ENCODE measurements at places on chromosomes 11 and 22. TPM values are rescaled to one million over a fixed set of nuclear protein-coding genes. Genes with fewer than 3 reads are reported as not detected.

Gene OR10A2
- not detected for total RNA-seq

Gene NCR3LG1
- 3.3 TPM for total RNA-seq

Gene MUC6
- total RNA-seq, result not detected

Gene UBTFL1
- not detected for total RNA-seq

Gene CASP4
- 0.86 TPM for total RNA-seq

Gene GANAB
- 344 TPM for total RNA-seq

Gene OR51B2
- not detected for total RNA-seq

Gene CAVIN3
- total RNA-seq, result 51.0 TPM

- no peak overlapping the region for H3K27ac ChIP-seq
- no peaks in the 10 kb centered on the region for H3K27me3 ChIP-seq
- no peak overlapping the region for H3K4me3 ChIP-seq
- DNase-seq, result peak; percentile 26
- H3K4me1 ChIP-seq, result peaks cover 17% of the 10 kb centered on the region
- H3K36me3 ChIP-seq, result no peaks in the 10 kb centered on the region
These were observed 94.4 kb downstream of the SLC1A2 start for GRCh38 chr11:35324981-35325380.

GRCh38 chr22:31451709-31452571, 37.7 kb downstream of the EIF4ENIF1 start:
- DNase-seq, result peak; percentile 44
- no peak overlapping the region for H3K4me3 ChIP-seq

DNA sequence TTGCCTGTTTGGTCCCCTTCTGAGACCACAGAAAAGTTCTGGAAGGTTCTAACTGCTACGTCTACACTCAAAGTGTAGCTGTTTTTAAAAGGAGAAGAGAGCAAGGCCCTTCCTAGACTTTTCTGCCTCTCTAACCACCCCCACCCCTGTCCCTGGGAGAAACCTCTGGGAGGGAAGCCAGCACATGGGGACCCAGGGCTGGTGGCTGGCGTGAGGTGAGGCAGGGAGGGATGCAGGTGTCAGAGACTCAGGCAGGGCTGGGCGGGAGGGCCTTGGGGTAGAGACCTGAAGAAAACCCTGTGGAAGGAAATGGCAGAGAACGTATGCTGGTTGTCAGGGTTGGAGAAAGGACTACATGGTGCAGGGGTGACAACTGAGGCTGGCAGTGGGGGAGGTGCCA, 26.7 kb downstream of the ARRB1 start:
- peaks cover 24% of the 10 kb centered on the region for H3K4me1 ChIP-seq
- no peak overlapping the region for H3K27ac ChIP-seq

DNA sequence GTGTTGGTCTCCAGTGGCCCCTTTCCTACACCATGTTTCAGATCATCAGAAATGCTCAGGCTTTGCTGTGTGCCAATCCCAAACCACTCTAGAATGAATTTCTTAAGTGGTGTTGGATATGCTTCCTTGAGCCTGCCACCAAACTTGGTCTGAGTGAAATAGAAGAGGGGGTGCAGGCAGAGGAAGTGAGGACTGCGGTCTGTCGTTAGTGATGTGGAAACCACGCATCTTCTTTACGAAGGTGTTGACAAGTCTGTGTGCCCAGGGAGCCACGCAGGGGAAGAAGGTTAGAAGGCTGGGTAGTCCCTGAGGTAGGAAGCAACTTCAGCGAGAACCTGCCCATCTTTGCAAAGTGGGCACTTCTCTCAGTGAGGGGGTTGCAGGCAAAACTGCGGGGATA, 187.4 kb upstream of the NAV2 start:
- no peak overlapping the region for H3K4me3 ChIP-seq
- peaks cover 5% of the 10 kb centered on the region for H3K27me3 ChIP-seq
- no peak for DNase-seq
- H3K36me3 ChIP-seq, result no peaks in the 10 kb centered on the region
- H3K27ac ChIP-seq, result no peak overlapping the region
- no peaks in the 10 kb centered on the region for H3K4me1 ChIP-seq

DNA sequence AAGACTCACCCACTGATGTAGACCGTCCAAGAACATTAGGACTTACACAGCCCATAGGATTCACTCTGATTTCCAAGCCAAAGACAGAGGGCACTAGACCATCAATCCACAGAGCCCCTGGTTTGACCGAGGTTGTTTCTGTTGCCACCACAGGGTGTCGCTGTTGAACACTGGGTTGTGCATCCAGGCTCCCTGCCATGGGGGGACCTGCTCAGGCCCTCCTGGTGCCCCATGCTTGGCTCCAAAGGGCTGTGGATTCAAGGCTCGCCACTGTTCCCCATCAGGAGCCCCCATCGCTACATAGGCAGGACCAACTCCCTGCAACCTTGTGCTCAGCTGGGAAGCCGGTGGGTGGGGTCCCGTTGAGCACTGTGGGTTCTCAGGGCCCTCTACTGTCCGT, 128.0 kb upstream of the ANO1 start:
- no peaks in the 10 kb centered on the region for H3K27me3 ChIP-seq
- peaks cover 29% of the 10 kb centered on the region for H3K4me1 ChIP-seq
- no peak overlapping the region for H3K4me3 ChIP-seq

DNA sequence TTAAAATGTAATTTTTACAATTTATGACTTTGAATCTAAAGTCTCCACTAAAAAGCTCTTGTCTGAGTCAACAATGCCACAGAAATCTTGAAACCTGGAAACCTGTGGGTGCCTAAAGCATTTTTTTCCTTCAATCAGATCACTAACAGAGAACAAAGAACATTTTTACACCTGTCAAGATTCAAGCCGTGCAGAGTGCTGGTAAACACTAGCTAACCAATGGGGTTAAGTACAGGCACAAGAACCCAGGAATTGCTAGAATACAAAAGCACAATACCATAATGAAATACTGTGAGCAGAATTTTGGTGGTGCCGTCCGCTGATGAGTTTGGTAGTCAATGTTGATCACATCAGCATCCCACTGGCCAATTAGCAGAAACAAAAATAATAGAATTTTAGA, 380.3 kb upstream of the PITPNB start:
- H3K4me3 ChIP-seq, result no peak overlapping the region
- H3K4me1 ChIP-seq, result no peaks in the 10 kb centered on the region
- no peaks in the 10 kb centered on the region for H3K36me3 ChIP-seq
- no peak for DNase-seq
- no peaks in the 10 kb centered on the region for H3K27me3 ChIP-seq

DNA sequence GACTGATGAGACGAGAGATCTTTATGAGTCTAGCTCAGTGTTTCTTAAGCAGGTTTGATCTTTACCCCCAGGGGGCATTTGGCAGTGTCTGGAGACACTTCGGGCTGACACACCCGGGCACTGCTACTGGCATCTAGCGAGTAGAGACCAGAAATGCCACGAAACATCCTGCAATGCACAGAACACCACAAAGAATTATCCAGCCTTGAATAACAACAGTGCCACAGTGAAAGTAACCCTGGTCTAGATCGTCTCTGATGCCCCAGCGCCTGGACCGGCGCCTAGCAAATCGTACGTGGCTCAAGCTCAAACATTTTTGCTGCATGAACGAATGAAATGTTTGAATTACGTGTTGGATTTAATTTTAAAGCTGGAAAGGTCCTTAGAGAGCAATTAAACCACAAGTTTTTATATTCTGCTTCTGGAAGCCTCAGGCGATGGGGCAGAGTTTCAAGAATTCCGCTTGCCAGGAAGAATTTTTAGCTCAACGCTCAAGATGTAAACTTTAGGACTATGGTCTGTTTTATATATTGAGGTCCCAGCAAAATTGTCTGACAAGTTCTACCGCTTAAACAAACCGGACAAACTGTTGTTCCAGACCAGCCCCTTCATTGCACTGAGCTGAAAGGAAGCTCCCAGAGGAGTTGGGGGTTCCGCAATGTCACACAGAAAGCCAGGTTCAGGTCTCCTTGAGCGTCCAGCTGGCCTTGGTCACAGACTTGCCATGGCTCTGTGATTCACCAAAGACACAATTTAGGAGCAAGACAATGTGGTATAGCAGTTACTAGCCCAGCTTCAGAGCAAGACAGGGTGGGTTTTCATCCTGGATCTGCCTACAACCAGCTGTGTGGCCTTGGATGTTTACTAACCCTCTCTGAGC, 44.2 kb upstream of the SMTN start:
- DNase-seq, result no peak
- no peak overlapping the region for H3K4me3 ChIP-seq
- no peaks in the 10 kb centered on the region for H3K36me3 ChIP-seq
- peaks cover 4% of the 10 kb centered on the region for H3K27me3 ChIP-seq
- H3K4me1 ChIP-seq, result no peaks in the 10 kb centered on the region

GRCh38 chr22:19197997-19198865, 19.7 kb upstream of the SLC25A1 start:
- H3K27ac ChIP-seq, result no peak overlapping the region
- no peaks in the 10 kb centered on the region for H3K4me1 ChIP-seq
- H3K27me3 ChIP-seq, result no peaks in the 10 kb centered on the region
- no peaks in the 10 kb centered on the region for H3K36me3 ChIP-seq
- no peak overlapping the region for H3K4me3 ChIP-seq

- no peak overlapping the region for H3K27ac ChIP-seq
- H3K36me3 ChIP-seq, result no peaks in the 10 kb centered on the region
- H3K27me3 ChIP-seq, result no peaks in the 10 kb centered on the region
- H3K4me3 ChIP-seq, result no peak overlapping the region
- no peak for DNase-seq
These were observed 8.5 kb upstream of the TPH1 start for GRCh38 chr11:18054511-18055103.

- H3K4me3 ChIP-seq, result no peak overlapping the region
- H3K4me1 ChIP-seq, result no peaks in the 10 kb centered on the region
- no peak overlapping the region for H3K27ac ChIP-seq
- H3K27me3 ChIP-seq, result no peaks in the 10 kb centered on the region
These were observed 351.0 kb upstream of the B3GAT1 start for GRCh38 chr11:134763030-134763388.

GRCh38 chr22:21020802-21021429, 6.0 kb downstream of the P2RX6 start:
- H3K4me1 ChIP-seq, result no peaks in the 10 kb centered on the region
- H3K4me3 ChIP-seq, result no peak overlapping the region
- no peak for DNase-seq
- no peak overlapping the region for H3K27ac ChIP-seq

GRCh38 chr11:31643857-31644256, 134.3 kb downstream of the ELP4 start:
- no peaks in the 10 kb centered on the region for H3K27me3 ChIP-seq
- H3K27ac ChIP-seq, result peak overlapping the region; percentile 15
- H3K36me3 ChIP-seq, result no peaks in the 10 kb centered on the region
- DNase-seq, result peak; percentile 74
- H3K4me1 ChIP-seq, result peaks cover 11% of the 10 kb centered on the region
- H3K4me3 ChIP-seq, result no peak overlapping the region

- DNase-seq, result no peak
- no peak overlapping the region for H3K4me3 ChIP-seq
- no peak overlapping the region for H3K27ac ChIP-seq
- H3K27me3 ChIP-seq, result no peaks in the 10 kb centered on the region
- H3K36me3 ChIP-seq, result no peaks in the 10 kb centered on the region
These were observed 1126.9 kb downstream of the BRD1 start for GRCh38 chr22:48700566-48701295.

DNA sequence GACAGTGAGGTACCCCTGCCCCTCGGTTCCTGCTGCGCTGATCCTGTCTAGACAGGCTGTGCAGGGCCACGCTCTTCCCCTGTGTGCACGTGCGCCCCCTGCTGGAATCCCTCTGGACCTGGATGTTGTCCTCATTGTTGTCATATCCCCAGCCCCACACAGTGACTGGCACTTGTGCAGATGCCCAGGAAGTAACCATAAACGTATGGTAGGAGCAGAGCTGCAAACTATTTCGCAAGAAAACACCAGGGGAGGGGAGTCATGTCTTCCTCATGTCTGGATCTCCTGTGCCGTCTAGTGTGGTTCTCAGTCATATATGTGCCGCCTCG, 114.7 kb downstream of the CRYBB2 start:
- no peaks in the 10 kb centered on the region for H3K27me3 ChIP-seq
- no peaks in the 10 kb centered on the region for H3K4me1 ChIP-seq
- H3K27ac ChIP-seq, result no peak overlapping the region
- H3K4me3 ChIP-seq, result no peak overlapping the region

DNA sequence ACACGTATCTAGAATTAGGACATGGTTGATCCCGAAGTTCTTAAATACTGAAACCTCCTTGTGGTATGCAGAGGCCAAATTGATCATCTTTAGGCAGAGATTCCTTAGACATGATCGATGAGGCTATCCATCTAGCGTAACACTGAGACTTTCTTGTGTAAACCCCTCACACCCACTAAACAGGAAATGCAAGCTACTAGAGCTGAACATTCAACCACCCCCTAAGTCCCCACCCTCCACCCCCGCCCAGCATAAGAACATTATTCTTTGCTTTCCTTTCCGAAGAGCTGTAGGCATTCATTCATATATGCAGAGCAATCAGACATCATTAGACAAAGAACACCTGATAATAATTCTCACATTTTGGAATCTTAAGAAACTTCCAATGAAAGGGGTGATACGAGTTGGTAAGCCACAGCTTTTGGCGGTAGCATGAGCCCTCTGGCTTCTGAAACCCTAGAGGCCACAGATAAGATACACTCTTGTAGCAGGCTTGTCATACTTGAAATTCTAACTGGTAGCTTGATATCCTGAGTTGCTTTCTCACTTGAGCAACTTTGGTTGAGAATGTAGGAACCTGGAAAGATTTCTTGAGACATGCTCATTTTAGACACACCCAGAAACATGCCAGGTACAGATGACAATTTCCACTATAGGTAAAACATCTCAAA, 42.2 kb downstream of the FLI1 start:
- H3K36me3 ChIP-seq, result no peaks in the 10 kb centered on the region
- no peaks in the 10 kb centered on the region for H3K27me3 ChIP-seq
- H3K4me3 ChIP-seq, result no peak overlapping the region
- peaks cover 13% of the 10 kb centered on the region for H3K4me1 ChIP-seq
- no peak overlapping the region for H3K27ac ChIP-seq

GRCh38 chr11:9601037-9601875, 27.8 kb downstream of the WEE1 start:
- H3K27ac ChIP-seq, result peak overlapping the region; percentile 48
- H3K36me3 ChIP-seq, result no peaks in the 10 kb centered on the region
- H3K4me1 ChIP-seq, result peaks cover 11% of the 10 kb centered on the region
- H3K4me3 ChIP-seq, result no peak overlapping the region
- no peaks in the 10 kb centered on the region for H3K27me3 ChIP-seq
- no peak for DNase-seq

- H3K4me1 ChIP-seq, result peaks cover 22% of the 10 kb centered on the region
- no peaks in the 10 kb centered on the region for H3K36me3 ChIP-seq
- no peaks in the 10 kb centered on the region for H3K27me3 ChIP-seq
- H3K27ac ChIP-seq, result no peak overlapping the region
- DNase-seq, result no peak
- H3K4me3 ChIP-seq, result no peak overlapping the region
These were observed 28.0 kb downstream of the FADD start for GRCh38 chr11:70230840-70231710.

- H3K36me3 ChIP-seq, result peaks cover 5% of the 10 kb centered on the region
- H3K4me1 ChIP-seq, result peaks cover 6% of the 10 kb centered on the region
- no peak overlapping the region for H3K27ac ChIP-seq
- H3K4me3 ChIP-seq, result no peak overlapping the region
- H3K27me3 ChIP-seq, result no peaks in the 10 kb centered on the region
These were observed 90.0 kb upstream of the NARS2 start for GRCh38 chr11:78664636-78665035.

GRCh38 chr11:121520243-121521144, 67.7 kb upstream of the SORL1-AS1 start:
- no peaks in the 10 kb centered on the region for H3K27me3 ChIP-seq
- H3K36me3 ChIP-seq, result no peaks in the 10 kb centered on the region
- no peak overlapping the region for H3K4me3 ChIP-seq
- H3K4me1 ChIP-seq, result no peaks in the 10 kb centered on the region
